ENCODE measurements at places on chromosomes 2 and 18. TPM values are rescaled to one million over a fixed set of nuclear protein-coding genes. Genes with fewer than 3 reads are reported as not detected.

Gene MATN3
- 1.1 TPM for total RNA-seq

Gene POTEC
- total RNA-seq: not detected

Gene C2orf78
- total RNA-seq: not detected

Gene MEP1B
- 0.11 TPM for total RNA-seq

Gene STAT4
- total RNA-seq: 7.1 TPM

Gene TRABD2A
- 1.3 TPM for total RNA-seq

Gene GBX2
- total RNA-seq: not detected

Gene ACTR1B
- total RNA-seq: 34.8 TPM

Gene MARCHF4
- 0.05 TPM for total RNA-seq

Gene GTF2A1L
- 24.5 TPM for total RNA-seq

Gene FOXD4L1
- not detected for total RNA-seq

Gene IL1R1
- 34.9 TPM for total RNA-seq

Gene FIGN
- total RNA-seq: 6.9 TPM

Gene VIL1
- total RNA-seq: not detected

Data from urinary bladder (tissue), 4 donors.